Progenitor cell of endocrine pancreas (in vitro differentiated cells): ENCODE measurements at places on chromosomes 16 and 17. TPM values are rescaled to one million over a fixed set of nuclear protein-coding genes. Genes with fewer than 3 reads are reported as not detected.

DNA sequence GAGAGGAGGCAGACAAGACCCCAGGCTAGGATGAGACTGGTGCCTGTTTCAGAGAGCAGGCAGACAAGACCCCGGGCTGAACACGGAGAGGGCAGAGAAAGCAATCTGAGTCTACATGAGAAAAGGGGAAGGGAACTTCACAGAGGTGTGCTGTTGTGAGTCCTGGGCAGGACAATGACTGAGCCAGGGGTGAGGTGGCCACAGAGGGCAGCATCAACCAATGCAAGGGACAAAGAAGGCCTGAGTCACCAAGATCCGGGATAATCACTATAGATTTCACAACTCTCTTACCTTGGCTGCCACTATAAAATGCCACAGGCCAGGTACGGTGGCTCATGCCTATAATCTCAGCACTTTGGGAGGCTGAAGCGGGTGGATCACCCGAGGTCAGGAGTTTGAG is 89.0 kb downstream of the SLC39A11 start:
- H3K27me3 ChIP-seq, result peaks cover 39% of the 10 kb centered on the region
- H3K36me3 ChIP-seq, result no peaks in the 10 kb centered on the region
- no peak overlapping the region for H3K27ac ChIP-seq
- H3K4me1 ChIP-seq, result peaks cover 1% of the 10 kb centered on the region

DNA sequence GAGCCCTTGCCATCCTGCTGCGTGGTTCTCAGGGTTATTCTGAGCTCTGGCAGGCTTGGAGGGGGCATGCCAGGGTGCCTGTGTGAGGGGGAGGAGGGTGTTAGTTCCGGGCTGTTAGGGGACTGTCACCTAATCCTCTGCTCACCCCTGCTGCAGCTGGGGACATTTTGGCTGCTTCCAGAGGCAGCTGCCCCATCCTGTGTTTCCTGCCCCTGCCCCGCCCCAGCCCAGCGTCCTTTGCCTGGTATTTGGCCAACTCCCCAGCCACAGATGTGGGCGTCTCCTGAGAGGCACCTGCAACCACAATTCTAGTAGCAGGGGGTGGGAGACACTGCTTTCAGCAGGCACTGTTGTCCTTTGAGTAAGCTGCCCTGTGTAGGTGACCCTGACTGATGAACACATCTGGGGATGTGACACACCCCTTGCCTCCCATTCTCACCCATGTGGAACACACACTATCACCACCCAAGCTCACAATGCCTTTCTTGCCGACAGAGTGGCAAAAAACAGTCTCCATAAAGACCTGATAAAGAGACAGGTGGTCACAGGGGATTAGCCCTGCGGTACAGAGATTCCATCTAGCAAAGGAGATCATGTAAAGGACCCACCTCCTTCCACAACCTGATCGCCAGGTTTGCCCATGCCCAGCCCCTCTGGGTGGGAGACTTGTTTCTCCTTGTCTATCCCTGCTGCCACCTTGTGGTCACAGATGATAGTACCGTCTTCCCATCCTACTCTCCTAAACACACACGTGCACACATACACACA is at the start of gene CHRNE:
CHRNE (minus strand) TSS at position 48 of the 768 bp plus-strand sequence; CDS start at position 13, 35 bp downstream.
- peaks cover 1% of the 10 kb centered on the region for H3K36me3 ChIP-seq
- H3K27me3 ChIP-seq, result peaks cover 30% of the 10 kb centered on the region
- DNase-seq, result peak; percentile 63
- H3K27ac ChIP-seq, result peak within 1 kb of the TSS; percentile 32

DNA sequence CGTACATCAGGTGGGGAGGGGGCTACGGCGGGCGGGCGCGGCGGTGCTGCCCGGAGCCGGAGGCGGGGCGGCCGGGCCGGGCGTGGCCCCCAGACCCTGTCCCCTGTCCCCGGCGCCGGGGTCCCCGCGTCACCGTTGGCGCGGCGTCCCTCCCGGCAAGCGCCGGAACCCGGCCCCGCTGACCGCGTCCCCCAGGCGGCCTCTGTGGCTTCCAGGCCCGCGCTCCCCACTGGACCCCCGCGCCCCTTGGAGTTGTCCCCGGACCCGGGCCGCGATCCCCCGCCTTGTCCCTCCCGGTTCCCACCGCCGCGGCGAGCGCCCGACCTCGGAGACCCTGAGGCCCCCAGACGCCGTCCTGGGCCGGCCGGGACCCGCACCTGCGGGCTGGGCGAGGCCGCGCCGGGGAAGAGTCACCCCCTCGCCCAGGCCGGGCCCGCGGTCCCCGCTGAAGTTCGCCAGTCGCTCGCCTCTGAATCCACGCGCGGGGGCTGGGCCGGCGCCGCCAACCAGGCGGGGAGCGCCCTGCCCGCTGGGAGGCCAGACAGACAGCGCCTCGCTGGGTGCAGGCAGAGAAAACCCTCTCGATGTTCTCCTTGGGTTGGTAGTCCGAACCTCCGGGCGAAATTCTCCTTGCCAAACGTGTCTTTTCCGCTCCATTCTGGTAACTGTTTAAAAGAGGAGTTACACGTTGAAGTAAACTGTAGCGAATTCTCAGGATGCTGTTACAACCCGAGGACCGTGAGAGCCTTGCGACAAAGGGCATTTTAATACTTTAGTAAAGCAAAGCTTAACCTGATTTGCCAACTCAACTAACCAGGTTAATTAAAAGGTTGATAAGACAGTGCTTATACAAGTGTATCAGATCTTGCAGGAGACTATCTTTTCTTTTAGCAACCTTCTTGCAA is 761 bp downstream of the GAN start:
- H3K27ac ChIP-seq, result peak overlapping the region; percentile 89
- no peaks in the 10 kb centered on the region for H3K36me3 ChIP-seq
- DNase-seq, result peak; percentile 36
- peak overlapping the region; percentile 95 for H3K4me3 ChIP-seq

DNA sequence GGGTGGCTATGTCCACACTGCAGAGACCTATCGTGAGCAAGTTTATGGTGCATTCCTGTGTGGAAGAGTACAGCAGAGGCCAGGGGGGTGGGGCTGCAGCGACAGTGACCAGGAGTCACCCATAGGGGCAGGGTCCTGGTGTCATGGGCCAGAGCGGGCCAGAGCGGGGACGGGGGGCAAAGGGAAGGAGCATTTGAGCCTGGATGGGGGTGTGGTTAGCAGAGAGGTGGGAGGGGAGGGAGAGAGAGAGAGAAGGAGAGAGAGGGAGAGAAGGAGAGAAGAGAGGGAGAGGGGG is 17.8 kb downstream of the JPH3 start:
- no peaks in the 10 kb centered on the region for H3K36me3 ChIP-seq
- H3K4me1 ChIP-seq, result no peaks in the 10 kb centered on the region
- H3K4me3 ChIP-seq, result no peak overlapping the region
- no peaks in the 10 kb centered on the region for H3K27me3 ChIP-seq
- H3K27ac ChIP-seq, result no peak overlapping the region
- DNase-seq, result no peak

The MPO gene
- total RNA-seq, result not detected in 2 replicates

The GRAP gene
- not detected in 2 replicates for total RNA-seq

- peaks cover 66% of the 10 kb centered on the region for H3K27me3 ChIP-seq
- no peaks in the 10 kb centered on the region for H3K36me3 ChIP-seq
- no peak overlapping the region for H3K4me3 ChIP-seq
- DNase-seq, result peak; percentile 75
These were observed 2.8 kb downstream of the RBFOX3 start for GRCh38 chr17:79607940-79608623.

The HOXB2 gene
- total RNA-seq, result 15.2 and 19.8 TPM in 2 replicates

- H3K4me3 ChIP-seq, result no peak overlapping the region
- H3K36me3 ChIP-seq, result peaks cover 1% of the 10 kb centered on the region
- H3K27me3 ChIP-seq, result peaks cover 37% of the 10 kb centered on the region
- no peak for DNase-seq
- no peak overlapping the region for H3K27ac ChIP-seq
These were observed 8.8 kb downstream of the RASL10B start for GRCh38 chr17:35740216-35740615.

The MYH1 gene
- total RNA-seq, result not detected in 2 replicates

DNA sequence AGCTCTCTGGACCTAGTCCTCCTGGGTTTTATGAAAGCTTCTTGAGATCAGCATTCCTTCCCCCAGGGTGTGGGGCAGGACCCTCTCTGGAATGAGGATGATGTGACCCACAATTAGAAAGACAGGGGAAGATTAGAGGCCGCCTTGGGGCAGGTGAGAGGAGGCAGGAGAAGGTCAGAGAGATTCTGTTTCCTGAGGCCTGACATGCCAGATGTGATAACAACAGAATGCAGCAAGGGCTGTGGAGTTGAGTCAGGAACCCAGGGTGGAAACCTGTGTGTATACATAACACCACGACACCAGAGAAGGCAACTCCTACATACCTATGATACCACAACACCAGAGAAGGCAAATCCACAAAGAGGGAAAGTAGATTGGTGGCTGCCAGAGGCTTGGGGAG is 5.4 kb upstream of the SLC5A10 start:
- peaks cover 3% of the 10 kb centered on the region for H3K27me3 ChIP-seq
- H3K4me3 ChIP-seq, result no peak overlapping the region
- no peak overlapping the region for H3K27ac ChIP-seq
- no peaks in the 10 kb centered on the region for H3K36me3 ChIP-seq

DNA sequence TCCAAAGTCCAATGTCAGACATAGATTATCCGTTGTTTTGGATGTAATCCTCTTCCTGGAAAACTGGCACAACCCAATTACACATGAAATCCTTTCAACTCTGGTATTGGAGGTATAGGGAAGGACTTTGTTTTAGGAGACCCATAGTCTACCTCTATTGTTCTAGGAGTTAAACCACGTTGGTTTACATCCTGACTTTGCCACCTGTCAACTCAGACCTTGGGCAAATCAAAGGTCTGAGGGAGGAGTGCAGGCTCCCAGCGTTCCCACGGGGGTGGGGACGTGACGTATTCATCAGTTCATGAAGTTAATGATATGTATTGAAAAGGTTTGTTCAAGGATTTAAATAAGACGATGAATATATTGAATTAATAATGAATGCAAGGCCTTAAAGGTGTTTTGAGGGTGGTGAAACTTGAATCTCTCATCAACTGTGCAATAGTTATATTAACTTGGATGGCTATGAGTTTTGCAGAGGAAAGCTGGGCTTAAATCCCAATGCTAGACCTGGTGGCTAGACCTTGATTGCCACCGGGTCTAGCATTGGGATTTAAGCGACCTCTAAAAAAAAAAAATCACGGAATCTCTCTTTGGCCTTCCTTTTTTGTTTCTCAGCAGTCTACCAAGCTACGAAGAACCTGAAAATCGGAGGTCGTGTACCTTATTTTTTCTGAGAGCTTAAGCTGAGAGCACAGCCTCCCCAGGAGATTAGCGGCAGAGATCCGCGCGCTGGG is 744 bp upstream of the NF1 start:
- no peak for DNase-seq
- H3K27me3 ChIP-seq, result no peaks in the 10 kb centered on the region
- no peaks in the 10 kb centered on the region for H3K36me3 ChIP-seq
- H3K27ac ChIP-seq, result peak overlapping the region; percentile 95

The AP2B1 gene
- total RNA-seq, result 194 and 200 TPM in 2 replicates

DNA sequence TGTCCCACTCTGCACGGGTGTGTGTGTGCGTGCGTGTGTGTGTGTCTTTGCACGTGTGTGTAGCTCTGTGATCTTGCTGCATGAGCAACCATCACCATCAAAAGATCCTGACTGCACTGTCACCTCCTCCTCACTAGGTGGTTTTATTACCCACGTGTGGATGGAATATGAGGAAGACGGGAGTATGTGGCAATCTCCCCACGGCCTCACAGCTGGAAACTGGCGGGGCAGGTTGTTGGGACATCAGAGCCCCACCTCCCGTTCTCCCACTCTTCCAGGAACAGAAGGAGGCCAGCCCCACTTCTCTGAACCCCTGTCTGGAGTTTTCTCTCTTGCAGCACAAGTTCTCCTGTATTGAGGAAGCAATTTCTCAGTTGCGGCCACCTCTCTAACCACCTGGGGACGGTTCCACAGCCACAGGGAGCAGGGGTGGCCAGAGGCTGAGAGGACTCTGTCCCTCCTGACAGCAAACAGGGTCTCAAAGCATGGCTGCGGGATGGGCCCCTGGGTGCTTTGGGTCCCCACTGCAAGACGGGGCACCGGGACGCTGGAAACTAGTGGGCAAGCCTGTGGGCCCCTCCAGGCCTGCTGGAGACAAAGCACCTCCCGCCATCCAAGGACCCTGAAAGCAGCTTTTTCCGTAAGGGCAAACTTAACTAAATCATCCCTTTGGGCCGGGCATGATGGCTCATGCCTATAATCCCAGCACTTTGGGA is 27.9 kb upstream of the ATP2C2 start:
- no peaks in the 10 kb centered on the region for H3K4me1 ChIP-seq
- H3K36me3 ChIP-seq, result peaks cover 2% of the 10 kb centered on the region
- H3K27me3 ChIP-seq, result peaks cover 9% of the 10 kb centered on the region
- no peak overlapping the region for H3K4me3 ChIP-seq

GRCh38 chr17:16446338-16446983 is 31.1 kb downstream of the TRPV2 start:
- no peaks in the 10 kb centered on the region for H3K27me3 ChIP-seq
- H3K4me1 ChIP-seq, result peaks cover 18% of the 10 kb centered on the region
- no peak overlapping the region for H3K4me3 ChIP-seq
- H3K36me3 ChIP-seq, result peaks cover 15% of the 10 kb centered on the region
- DNase-seq, result no peak

DNA sequence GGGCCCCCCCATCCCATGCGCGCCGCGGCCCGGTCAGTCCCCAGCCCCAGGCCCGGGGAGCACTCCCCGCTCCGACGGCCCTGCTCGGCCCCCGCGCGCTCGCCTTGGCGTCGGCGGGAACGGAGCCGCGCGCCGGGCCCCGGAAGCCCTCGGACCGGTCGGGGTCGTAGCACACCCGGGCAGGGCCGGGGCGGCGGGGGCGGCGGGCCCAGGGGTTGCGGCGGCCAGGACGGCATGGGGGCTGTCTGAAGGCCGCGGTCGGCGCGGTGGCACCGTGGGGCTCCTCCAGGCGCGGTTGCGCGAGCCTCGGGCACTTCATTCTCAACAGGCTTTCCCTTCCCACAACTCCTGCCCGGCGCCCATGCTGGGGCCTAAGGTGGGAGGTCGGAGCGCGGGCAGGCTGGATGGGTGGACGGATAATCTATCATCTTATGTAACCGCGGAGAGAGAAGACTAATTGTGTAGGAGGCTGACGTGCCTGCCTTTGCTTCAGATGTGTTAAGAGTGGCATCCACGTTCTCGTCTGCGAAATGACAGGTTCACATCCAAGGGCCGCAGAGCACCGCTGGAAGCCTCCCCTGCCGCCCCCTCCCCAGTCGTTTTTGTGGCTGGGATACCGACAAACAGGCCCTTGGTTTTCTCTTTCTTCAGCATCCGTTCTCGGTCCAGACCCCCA is 708 bp downstream of the BAIAP2 start:
- H3K27ac ChIP-seq, result peak overlapping the region; percentile 67
- H3K4me1 ChIP-seq, result peaks cover 35% of the 10 kb centered on the region
- peaks cover 4% of the 10 kb centered on the region for H3K27me3 ChIP-seq
- peak overlapping the region; percentile 87 for H3K4me3 ChIP-seq
- H3K36me3 ChIP-seq, result peaks cover 4% of the 10 kb centered on the region

GRCh38 chr17:82627405-82627804 is 20.8 kb downstream of the WDR45B start:
- no peaks in the 10 kb centered on the region for H3K4me1 ChIP-seq
- no peak overlapping the region for H3K4me3 ChIP-seq
- H3K36me3 ChIP-seq, result peaks cover 26% of the 10 kb centered on the region
- no peaks in the 10 kb centered on the region for H3K27me3 ChIP-seq
- H3K27ac ChIP-seq, result peak overlapping the region; percentile 76
- DNase-seq, result no peak

GRCh38 chr17:72426948-72427760 is 306.3 kb downstream of the SOX9 start:
- no peak for DNase-seq
- H3K4me3 ChIP-seq, result no peak overlapping the region
- peaks cover 26% of the 10 kb centered on the region for H3K4me1 ChIP-seq
- H3K36me3 ChIP-seq, result peaks cover 8% of the 10 kb centered on the region
- no peak overlapping the region for H3K27ac ChIP-seq
- H3K27me3 ChIP-seq, result no peaks in the 10 kb centered on the region
